ENCODE measurements at places on chromosomes 11 and 22. TPM values are rescaled to one million over a fixed set of nuclear protein-coding genes. Genes with fewer than 3 reads are reported as not detected.

C11orf86 gene
- total RNA-seq = not detected

- no peak for DNase-seq
These were observed 9.0 kb downstream of the PRR5L start for GRCh38 chr11:36305047-36305446.

SCUBE2 gene
- 36.3 TPM for total RNA-seq

GRCh38 chr11:120773501-120774031 lies 250.3 kb upstream of the TBCEL start:
- peak; percentile 22 for DNase-seq

- no peak for DNase-seq
These were observed 51.0 kb downstream of the TEAD1 start for GRCh38 chr11:12725055-12725862.

ARHGAP8 gene
- total RNA-seq = 9.3 TPM

NXF1 gene
- total RNA-seq = 64.1 TPM

GRCh38 chr11:132969892-132970291 lies 562.4 kb downstream of the OPCML start:
- DNase-seq = no peak
